DMS153 (cell line): ENCODE measurements at places on chromosomes 6 and 20.

- DNase-seq = no peak
These were observed 714 bp upstream of the RTEL1 start for GRCh38 chr20:63657260-63657936.

DNA sequence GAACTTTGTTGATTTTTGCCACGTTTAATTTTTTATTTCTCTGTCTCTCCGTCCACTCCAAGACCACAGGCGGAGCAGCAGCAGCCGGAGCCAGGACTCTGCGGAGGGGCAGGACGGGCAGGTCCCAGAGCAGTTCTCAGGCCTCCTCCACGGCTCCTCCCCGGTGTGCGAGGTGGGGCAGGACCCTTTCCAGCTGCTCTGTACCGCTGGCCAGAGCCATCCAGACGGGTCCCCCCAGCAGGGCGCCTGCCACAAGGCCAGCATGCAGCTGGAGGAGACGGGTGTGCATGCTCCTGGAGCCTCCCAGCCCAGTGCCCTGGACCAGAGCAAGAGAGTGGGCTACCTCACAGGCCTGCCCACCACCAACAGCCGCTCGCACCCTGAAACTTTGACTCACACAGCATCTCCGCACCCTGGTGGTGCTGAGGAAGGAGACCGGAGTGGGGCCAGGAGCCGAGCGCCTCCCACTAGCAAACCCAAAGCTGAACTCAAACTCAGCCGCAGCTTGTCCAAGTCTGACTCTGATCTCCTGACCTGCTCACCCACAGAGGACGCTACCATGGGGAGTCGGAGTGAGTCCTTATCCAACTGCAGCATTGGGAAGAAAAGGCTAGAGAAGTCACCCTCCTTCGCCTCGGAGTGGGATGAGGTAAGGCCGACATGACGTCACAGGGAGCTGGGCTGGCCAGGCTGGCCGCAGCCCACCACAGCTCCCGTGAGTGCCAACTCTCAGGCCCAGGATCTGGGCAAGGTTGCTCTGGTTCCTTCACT is 123.5 kb downstream of the TCP11 start:
- no peak for DNase-seq

- no peak for DNase-seq
These were observed 18.6 kb downstream of the RRBP1 start for GRCh38 chr20:17663486-17663885.

GRCh38 chr6:25411316-25411950 is 132.3 kb downstream of the CARMIL1 start:
- DNase-seq = no peak

- no peak for DNase-seq
These were observed 8.9 kb downstream of the RING1 start for GRCh38 chr6:33217246-33217645.

DNA sequence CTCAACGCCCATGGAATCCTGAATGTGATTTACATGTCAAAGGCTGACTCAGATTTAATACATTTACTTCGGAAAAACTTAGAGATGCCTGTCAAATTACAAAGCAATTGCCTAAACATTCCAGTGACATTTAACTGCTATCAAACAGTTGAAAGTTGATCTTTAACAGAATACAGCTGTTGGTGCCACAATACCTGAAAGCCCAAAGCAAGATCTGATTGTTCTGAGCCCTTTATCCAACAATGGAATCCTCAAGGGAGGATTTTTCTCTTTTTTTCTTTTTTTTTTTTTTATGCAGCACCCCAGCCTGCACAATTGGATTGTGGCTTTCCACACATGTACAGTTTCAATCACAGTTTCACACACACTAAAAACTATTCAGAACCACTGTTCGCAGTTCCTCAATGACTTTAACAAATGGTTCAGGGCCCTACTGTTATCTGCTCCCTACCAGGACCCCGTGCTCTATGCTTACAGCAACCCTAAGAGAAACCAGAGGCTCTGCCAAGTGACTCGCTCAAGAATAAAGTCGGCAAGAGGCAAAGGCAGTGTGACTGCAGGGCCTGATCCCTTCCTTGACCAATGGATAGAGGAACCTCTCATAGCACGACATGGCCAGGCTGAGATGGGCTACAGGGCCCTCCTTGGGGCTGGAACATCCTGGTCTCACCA is 33.3 kb downstream of the EPB41L2 start:
- no peak for DNase-seq

GRCh38 chr20:47244451-47244850 is 112.0 kb downstream of the ZMYND8 start:
- no peak for DNase-seq

GRCh38 chr6:162940426-162940825 is 212.7 kb downstream of the PACRG start:
- DNase-seq = no peak

DNA sequence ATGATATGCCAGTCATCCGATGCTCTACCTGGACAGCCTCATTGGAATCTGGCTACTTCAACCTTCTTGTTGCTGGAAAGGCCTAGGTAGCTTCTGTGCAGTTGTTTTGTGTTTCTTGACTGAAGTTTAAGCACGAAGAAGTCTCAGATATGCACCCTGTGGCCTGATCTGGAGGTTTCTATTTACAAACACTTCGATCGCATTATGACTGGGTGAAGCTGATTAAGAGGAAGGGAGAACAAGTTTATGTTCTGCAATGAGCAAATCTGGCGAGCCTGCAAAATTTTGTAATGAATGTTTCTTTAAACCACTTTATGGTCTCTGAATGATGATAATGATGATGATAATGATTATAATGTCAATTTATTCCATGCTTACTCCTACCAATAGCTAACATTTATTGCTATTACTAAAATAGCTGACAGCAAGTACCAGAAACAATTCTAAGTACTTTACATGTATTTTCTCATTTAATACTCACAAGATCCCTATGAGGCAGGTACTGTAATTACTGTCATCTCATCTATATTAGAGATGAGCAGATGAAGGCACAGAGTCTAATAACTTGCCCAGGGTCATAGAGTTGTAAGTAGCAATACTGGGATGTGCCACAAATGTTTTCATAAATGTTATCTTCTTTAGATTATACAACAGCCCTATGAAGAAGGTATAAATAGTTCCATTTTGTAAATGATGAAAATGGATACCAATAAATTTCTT is 126.1 kb upstream of the UST start:
- DNase-seq = no peak

- no peak for DNase-seq
These were observed 346.7 kb downstream of the CDH26 start for GRCh38 chr20:60304931-60305330.

GRCh38 chr6:151051164-151051563 is 185.7 kb downstream of the MTHFD1L start:
- DNase-seq = no peak

GRCh38 chr6:153702671-153703070 is 336.4 kb upstream of the OPRM1 start:
- no peak for DNase-seq

DNA sequence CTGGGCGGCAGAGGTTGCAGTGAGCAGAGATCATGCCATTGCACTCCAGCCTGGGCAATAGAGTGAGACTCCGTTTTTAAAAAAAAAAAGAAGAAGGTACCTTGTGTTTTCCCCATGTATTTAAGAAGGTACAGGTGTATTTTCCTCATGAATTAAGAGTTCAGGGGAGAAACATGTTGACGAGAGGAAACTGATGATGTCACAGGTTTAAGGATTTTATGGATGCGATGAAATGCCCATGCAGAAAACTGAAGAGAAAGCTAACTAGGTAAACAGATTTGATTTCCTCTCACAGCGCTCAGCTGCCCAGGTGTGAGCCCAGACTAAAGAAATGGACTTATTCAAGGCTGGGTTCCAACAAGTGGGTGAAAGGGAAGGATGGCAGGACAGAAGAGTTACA is 38.4 kb upstream of the SOX4 start:
- DNase-seq = no peak

GRCh38 chr6:3581469-3581868 is 124.6 kb upstream of the SLC22A23 start:
- DNase-seq = no peak

- DNase-seq = no peak
These were observed 6.6 kb downstream of the HLA-B start for GRCh38 chr6:31350196-31351032.

- no peak for DNase-seq
These were observed 13.4 kb downstream of the HLA-DOB start for GRCh38 chr6:32803416-32803815.

DNA sequence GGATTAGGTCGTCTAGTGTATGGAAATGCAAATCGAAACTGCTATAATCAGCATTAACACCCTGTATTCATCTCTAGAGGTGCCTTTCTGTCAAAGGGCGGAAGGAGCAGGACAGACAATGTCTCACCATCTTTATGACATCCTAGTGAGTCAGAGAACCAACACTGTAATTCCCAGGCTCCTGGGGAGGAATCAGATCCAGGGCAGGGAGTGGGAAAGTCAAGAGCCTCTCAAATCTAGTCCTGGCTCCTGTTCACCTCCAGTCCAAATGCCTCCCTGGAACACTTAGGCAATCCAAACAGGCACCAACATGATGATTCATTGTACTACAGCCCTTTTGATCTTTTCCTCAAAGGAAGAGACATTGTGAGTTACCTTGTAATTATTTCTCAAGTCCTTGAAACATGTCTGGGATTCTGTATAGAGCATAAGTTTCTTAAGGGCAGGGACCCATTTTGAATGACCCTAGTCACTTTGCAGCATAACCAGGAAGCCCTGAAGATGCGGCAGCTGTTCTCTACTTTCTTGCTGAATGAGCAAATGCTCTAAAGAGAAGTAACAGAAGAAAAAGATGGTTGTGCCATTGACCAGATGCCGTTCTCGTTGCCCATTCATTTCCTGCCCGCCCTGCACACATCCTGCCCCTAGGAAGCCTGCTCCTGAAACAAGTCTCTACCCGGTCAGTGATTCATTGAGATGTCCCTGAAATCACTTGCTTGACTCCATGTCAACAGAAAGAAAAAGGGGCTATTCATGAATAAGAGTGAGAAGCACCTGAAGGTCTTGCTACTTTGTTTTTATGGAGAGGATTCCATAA is 112.8 kb upstream of the JARID2 start:
- no peak for DNase-seq

DNA sequence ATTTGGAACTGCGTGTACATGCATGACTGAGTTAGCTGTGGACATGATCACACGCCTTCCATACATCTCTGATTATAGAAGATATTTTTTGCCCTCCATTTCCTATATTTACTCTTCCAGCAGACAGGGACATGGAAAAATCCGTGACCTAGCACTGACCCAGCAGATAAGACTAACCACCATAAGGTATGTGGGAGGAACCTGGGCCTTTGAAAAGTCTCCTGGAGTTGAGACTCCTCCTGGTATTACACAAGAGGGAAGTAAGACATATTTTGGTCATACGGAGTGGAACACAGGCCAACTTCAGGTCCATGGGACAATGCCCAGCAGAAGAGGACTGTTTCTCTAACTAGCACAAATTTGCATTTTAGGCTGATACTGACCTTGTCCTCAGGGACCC is 13.7 kb upstream of the SIRPB1 start:
- DNase-seq = no peak

- no peak for DNase-seq
These were observed 42.7 kb downstream of the SEL1L2 start for GRCh38 chr20:13947719-13948118.

DNA sequence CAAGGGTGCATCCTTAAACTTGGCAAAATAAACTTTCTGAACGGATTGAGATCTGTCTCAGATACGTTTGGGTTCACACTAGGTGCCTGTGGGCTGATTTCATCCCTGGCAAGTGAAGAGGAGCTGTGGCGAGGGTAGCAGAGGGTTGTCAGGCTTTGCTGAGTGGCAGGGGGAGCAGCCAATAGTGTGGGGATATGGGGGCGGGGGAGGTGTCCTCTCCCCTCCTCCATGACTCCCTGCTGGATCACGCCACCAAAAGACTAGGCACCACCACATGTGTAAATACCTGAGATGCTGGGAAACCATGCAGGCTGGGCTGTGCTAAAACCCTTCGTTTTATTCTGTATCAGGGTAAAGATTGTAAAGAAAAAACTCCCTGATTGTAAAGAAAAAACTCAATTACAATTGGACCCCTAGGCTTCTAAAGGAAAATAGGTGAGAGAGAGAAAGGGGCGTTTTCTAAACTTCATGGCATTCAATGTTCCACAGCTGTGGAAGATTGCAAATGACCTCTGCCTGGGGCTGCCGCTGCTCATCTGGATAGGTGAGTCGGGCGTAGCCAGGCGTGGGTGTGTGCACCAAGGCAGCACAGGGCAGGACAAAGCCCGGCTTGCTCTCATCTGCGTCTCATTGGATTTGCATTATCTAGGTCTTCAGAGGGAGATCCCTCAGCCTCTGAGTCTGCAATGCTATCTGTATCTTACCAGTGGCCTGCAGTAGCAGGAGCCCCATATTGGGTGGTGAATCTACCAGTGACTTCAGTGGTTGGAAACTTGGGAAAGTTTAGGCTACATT is 26.9 kb upstream of the ADTRP start:
- DNase-seq = no peak

- no peak for DNase-seq
These were observed 34.7 kb downstream of the PLEKHG1 start for GRCh38 chr6:150634176-150634963.

DNA sequence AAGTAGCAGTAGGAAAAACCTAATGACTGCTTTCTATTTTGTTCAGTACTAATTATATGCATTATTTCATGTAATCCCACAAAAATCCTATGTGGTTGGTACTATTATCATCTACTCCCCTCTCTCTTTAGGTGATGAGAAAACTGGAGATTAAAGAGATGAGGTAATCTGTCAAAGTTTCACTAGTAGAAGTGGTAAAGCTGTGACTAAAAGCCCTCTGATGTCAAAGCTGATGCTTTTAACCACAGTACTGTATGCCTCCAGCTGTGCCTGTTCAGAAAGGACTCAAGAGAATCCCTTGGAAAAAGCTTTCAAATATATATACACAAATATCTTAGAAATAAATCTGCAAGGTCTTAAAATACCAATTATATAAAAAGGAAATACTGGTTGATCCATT is 38.0 kb downstream of the PHIP start:
- DNase-seq = no peak

DNA sequence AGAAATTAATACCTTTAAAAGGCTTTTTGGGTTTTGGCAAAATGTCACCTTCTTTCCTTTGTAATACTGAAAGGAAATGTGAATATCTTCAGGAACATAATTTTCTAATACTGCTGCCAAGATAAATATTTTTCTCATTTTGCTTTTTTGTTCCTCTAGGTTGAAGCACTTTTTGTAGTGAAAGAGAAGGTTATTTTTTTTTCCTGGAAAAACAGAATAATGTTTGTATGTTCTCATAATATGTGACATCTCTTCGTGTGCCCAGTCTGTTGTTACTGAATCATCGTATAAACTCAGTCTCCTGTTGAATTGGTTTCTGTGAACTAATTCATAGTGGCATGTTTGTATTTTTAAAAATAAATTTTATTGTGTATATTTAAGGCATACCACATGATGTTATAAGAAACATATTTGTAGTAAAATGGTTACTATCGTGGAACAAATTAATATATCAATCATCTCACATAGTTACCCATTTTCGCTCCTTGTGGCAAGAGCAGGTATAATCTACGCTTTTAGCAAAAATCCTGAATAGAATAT is 74.4 kb downstream of the SH3BGRL2 start:
- DNase-seq = no peak

GRCh38 chr20:2301164-2301622 is 5.4 kb downstream of the TGM3 start:
- no peak for DNase-seq

- DNase-seq = no peak
These were observed 214.4 kb upstream of the KCNG1 start for GRCh38 chr20:51237278-51237677.
